ENCODE measurements at places on chromosomes 3 and 15.

DNA sequence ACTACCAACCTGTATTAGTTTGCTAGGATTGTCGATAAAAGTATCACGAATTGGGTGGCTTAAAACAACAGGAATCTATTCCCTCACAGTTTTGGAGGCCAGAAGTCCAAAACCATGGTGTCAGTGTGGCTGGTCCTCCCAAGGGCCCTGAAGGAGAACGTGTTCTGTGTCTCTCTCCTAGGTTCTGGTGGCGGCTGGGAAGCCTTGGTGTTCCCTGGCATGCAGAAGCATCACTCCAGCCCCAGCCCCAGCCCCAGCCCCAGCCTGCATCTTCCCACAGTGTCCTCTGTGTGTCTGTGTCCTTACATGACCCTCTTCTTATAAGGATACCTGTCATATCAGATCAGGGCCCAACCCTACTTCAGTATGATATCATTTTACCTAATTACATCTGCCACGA is 272.5 kb upstream of the LYSMD4 start:
- no peak for DNase-seq

DNA sequence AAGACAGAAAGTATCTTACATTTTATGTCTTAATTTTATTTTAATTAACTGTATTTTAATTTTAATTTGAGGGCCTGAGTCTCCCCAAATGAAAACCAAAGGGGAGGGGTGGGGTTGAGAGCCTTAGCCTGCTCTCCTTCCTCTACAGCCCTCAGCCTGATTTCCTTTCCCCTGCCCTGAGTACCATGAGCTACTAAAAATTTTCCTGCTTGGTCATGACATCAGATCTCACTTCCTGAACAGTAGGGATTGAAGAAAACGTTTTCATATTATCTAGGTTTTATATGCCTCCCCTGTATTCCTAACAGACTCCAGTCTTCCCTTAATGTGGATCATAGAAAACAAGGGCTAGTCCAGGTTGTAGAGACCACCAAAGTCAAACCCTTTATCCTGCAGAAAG is 133.9 kb downstream of the MYLK start:
- no peak for DNase-seq

- DNase-seq: no peak
Observed at GRCh38 chr3:134087060-134087974, 57.6 kb upstream of the SLCO2A1 start.

- DNase-seq: no peak
Observed at GRCh38 chr3:119911748-119912147, 129.8 kb downstream of the NR1I2 start.

GRCh38 chr3:119420196-119420595 is 43.2 kb downstream of the TMEM39A start:
- DNase-seq: no peak

GRCh38 chr15:42608752-42609488 is 33.5 kb downstream of the STARD9 start:
- no peak for DNase-seq

GRCh38 chr3:146390957-146391356 is 78.4 kb downstream of the PLSCR2 start:
- DNase-seq: no peak

GRCh38 chr3:189710620-189711402 is 79.6 kb downstream of the TP63 start:
- DNase-seq: peak; percentile 49

DNA sequence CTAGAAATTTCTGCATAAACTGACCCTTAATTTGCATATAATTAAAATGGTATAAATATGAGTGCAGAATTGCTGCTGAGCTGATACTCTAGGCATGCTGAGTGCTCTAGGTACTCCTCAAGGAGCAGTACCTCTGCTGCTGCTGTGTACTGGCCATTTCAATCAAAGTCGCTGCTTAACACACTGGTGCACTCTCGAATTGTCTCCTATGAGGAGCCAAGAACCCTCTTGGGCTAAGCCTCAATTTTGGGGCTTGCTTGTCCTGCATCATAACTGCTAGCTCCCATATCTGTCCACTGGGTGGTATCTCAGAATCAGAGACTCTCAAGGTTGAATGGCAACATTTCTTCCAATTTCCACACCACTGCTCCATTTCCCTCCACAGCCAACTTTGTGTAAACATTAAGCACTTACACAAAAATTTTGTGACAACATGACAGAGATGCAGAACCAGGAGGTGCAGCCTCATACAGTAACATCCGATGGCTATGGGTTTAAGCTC is 82.5 kb downstream of the XXYLT1 start:
- no peak for DNase-seq

DNA sequence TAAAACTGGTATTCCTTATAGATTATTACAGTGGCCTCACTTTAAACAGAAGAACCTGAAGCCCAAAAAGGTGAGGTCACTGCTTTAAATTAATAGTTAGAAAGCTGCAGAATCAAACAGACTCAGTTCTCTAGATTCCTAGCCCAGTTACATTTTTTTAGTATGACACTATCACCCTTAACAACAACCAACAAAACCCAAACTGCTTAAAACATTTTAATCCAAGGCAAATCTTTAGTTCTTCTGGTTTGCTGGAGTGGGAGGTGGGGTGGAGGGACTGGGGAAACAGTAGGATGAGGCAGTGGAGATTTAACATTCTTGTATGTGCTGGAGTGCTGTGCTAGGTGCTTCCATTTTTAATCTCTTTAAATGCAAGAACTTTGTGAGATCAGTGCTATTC is 631.6 kb upstream of the KCNMB2 start:
- no peak for DNase-seq
